Activated CD4-positive, alpha-beta T cell treated with anti-CD3 and anti-CD28 coated beads, Interleukin-2, amount 50 U/mL, for 4 hours (primary cell): ENCODE measurements at places on chromosomes 2 and 18.
A peak's percentile ranks its signal among the peaks of the same experiment; 100 is the strongest.

- DNase-seq = no peak
These were observed 145.6 kb upstream of the NCK2 start for GRCh38 chr2:105598829-105599698.

DNA sequence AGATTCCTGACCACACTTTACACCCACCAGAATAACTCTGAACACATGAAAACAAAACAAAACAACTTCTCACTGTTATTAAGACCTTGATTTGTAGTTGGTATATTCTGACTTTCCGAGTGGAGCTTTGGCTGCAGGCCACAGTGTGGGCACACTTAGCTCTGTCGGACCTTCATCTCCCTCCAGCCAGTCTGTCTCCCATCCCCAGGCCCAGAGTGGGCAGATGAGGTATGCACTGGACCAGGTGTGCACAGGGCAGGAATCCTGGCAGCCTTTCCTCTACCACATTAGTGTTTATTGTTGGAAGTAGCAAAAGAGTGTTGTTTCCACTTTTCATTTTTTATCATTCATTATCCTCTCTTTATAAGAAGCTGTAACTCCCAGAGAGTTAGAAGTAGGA lies 219.5 kb upstream of the TPO start:
- no peak for DNase-seq

GRCh38 chr18:68662754-68663153 lies 52.2 kb downstream of the TMX3 start:
- no peak for DNase-seq

DNA sequence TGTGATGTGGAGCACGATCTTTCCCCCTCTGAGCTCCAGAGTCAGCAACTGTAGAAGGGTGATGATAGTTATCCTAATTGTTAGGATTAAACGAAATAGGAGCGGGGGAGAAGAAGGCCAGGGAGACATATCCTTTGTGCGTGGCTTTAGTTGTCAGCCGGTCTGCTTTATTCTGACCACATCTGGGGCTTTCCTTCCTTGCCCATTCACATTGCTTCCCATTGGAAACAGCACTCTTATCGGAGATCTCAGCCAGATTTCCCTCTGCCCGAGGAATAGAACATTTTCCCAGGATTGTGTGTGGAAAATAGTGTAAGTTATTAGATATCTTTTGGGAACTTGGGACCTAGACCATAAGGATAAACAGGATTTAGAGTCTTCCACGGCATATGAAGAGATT lies 1.5 kb downstream of the RALB start:
- no peak for DNase-seq

DNA sequence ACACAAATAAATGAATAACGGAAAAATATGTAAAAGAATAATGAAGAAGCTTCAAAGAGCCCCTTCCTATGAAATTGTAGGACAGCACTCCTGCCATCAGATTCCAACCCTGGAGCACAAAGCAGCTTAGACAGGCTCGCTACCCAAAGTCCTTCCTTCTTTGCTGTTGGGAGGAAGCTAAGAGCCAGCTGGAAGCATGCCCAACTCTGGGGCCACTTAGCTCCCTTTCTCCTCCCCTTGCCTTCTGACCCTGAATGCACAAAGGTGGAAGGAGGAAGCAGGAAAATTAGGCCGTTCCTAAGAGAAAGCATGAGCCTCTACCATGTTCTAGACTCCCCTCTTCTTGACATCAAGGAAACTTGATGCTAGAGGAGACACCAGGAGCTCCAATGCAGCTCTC lies 700.8 kb downstream of the RNF144A start:
- DNase-seq = no peak

GRCh38 chr2:112995346-112995920 lies 9.8 kb upstream of the IL36A start:
- peak; percentile 11 for DNase-seq

GRCh38 chr18:45820106-45820745 lies 5.2 kb upstream of the SIGLEC15 start:
- DNase-seq = no peak

DNA sequence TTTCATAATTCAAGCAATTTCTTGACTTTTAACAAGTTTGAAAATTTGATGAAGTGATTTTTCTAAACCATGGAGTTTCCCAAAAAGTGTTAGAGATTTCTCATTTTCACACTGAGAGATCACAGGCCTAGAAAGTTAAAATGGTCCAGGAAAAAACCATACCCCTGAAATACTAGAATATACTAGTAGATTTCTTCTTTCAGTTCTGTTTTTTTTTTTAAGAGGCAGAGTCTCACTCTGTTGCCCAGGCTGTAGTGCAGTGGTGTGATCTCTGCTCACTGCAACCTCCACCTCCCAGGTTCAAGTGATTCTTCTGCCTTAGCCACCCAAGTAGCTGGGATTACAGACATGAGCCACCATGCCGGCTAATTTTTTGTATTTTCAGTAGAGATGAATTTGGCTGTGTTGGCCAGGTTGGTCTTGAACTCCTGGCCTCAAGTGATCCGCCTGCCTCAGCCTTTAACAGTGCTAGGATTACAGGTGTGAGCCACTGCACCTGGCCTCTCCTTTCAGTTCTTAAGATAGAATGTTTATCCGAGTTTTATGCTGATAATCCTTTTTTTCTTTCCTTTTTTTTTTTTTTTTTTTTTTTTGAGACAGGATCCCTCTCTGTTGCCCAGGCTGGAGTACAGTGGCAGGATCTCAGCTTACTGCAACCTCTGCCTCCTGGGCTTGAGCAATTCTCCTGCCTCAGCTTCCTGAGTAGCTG lies 14.4 kb downstream of the MTHFD2 start:
- DNase-seq = no peak

DNA sequence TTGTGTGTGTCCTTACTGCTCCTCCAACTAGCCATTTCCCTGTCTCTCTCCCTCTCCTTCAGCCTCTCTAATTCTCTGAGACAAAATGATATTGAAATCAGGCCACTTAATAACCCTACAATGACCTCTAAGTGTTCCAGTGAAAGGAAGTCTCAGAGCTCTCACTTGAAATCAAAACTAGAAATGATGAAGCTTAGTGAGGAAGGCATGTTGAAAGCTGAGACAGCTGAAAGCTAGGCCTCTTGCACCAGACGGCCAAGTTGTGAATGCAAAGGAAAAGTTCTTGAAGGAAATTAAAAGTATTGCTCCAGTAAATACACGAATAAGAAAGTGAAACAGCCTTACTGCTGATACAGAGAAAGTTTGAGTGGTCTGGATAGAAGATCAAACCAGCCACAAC lies 72.9 kb downstream of the PRKCE start:
- no peak for DNase-seq

DNA sequence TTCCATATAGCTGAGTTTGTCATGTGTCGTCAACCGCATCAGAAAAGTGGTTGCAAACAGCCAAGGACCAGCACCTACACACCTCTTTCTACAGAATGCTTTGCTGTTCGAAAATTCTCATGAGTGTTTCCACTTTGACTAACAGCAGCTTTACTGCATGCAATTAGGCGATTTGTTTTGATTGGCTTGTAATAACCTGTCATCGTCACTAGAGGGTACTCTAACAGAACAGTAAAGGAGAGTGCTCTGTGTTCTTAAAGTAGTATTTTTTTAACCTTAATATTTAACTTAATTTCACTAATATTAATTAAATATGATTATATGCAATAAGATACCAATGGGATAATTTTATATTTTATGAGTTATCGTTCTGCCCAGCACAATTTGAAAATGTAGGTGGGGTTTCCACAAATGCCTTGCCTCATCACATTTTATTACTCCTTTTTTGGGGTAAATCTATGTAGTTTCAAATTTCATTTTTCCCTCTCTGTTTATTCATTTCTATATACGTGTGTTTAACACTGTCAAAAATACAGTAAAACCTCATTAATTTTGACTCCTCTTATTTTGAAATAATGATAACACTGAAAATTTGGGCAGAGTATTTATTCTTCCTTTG lies 502.2 kb downstream of the NRXN1 start:
- no peak for DNase-seq

- DNase-seq = no peak
These were observed 551.4 kb upstream of the SLC39A10 start for GRCh38 chr2:195105581-195105980.

DNA sequence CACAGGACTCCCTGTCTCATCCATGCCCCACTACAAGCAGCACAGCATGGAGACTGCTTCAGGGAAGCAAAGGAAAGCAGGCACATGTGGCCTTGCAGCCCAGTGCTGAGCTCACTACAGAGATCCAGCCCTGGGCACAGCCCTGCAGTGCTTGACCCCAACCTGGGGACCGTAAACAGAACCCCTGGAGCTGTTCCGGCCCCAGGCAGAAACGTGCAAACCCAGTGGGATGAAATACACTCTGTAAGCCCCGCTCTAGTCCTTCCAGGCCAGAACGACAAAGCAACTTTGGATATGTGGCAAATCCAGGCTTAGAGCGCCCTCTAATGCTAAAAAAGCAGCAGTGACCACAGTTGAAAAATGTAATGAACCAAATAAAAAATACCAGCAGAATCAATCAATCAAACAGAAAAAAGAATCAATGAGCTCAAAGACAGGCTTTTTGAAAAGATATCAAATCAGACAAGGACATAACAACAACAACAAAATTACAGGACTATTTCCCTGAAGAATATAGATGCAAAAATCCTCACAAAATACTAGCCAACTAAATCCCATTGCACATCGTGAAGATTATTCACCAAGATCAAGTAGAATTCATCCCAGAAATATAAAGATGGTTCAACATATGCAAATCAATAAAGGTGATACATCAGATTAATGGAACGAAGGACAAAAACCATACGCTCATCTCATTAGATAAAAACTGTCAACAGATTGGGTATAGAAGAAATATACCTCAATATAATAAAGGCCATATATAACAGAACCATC lies 45.6 kb downstream of the ZNF519 start:
- no peak for DNase-seq

DNA sequence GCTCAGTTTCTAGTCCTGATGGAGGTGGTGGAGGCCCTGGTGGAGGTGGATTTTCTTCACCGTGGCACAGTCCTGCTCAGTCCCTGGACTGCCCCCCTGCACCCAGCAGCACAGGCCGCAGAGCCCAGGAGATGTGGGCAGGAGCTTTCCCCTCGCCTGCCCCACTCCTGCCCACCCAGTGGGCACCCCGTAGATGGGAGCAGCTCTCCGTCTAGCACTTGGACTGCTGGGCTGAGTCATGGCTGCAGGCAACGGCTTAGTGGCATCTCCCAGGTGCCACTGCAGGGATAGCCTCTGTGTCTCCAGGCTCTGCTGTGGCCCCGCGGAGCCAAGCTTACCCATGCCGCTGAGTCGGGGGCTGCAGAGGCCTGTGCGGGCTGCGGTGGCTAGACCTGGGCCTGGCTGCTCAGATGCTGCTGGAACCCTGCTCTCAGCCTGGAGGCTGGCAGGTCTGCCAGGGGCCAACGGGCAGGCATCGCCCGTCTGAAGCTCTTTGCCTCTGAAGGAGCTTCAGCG lies 92.3 kb upstream of the CTDP1 start:
- no peak for DNase-seq

GRCh38 chr2:46177461-46178089 lies 119.6 kb upstream of the EPAS1 start:
- no peak for DNase-seq

GRCh38 chr2:185208261-185208660 lies 530.3 kb upstream of the FSIP2 start:
- no peak for DNase-seq

DNA sequence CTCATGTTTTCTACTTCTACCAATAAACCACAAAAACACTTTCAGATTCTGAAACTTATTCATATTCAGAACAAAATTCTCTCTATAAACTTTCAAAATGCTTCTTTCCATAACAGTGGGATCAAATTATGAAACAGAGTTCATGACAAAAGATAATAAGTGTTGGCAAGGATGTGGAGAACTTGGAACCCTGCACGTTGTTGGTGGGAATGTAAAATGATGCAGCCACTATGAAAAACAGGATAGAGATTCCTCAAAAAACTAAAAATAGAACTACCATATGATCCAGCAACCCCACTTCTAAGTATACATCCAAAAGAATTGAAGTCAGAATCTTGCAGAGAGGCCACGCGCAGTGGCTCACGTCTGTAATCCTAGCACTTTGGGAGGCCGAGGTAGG lies 45.4 kb downstream of the GEMIN6 start:
- no peak for DNase-seq

- DNase-seq = no peak
These were observed 49.3 kb downstream of the SP110 start for GRCh38 chr2:230170532-230170931.

DNA sequence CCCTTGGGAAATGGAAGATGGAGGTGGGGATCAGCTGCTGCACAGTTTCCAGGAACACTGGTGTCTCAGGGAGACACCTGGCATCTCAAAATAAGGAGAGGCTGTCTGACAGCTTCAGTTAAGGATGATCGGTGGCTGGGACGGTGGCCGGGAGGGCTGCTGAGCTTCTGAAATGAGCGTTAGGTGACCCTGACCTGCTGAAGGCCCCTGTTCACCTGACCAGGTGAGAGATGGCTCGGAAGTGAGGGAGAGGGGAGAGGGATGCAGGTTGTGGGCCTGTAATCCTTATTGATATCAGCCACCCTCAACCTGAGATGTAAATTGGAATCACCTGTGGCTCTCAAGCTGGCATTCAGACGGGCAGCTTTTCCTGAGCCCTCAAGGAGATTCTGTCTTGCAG lies 99.0 kb downstream of the AGAP1 start:
- no peak for DNase-seq

DNA sequence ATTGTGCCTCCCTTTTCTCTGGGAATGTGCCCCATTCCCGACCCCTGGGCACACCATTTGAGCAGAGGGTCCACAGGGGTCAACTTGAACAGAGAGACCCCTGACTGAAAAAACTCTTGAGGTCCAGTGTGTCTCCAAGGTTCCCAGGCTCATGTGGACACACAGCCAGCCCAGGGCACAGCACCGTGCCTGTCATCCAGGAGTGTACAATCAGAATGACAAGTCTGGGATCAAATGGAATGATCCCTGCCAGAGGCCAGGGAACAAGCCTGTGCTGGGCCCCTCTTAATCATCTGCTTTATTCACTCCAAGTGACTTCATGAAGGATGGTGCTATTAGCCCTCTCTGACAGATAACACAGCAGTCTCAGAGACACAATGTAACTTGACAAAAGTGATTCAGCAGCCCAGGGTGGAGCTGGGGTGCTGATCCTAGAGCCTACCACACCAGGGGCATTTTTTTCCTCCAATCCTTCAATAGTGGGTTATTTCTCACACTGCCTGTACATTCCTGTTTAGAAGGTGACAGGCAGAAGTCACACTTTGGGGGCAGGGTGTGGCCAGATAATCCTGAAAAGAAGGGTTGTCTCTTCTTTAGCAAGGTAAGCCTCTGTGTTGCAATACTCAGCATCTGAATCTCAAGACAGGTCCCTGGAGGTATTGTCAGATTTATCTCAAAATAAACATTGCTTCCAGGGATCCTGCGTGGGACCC lies 84.0 kb upstream of the TMEM200C start:
- no peak for DNase-seq

DNA sequence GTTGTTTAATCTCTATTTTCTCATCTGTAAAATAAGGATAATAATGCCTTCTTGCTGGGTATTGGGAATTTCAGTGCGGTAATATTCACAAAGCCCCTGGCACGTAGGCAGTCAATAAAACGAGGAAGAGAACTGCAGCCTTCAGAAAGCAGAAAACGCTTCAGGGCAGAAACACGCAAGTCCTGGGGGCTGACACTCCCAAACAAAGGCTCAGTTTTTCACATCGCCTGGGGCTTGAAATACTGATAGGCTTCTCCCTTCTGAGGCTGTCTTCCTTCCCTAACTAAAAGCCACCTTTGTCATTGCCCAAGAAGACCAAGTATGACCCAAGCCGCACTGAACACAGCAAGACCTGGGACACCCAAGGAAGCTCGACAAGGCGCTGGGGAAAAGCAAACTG lies 32.4 kb downstream of the TMEM177 start:
- DNase-seq = no peak

GRCh38 chr18:63834471-63835113 lies 52.9 kb upstream of the SERPINB2 start:
- DNase-seq = no peak
